ENCODE measurements at places on chromosomes 6 and 20.

- H3K4me1 ChIP-seq: no peaks in the 10 kb centered on the region
- no peaks in the 10 kb centered on the region for H3K27me3 ChIP-seq
- H3K27ac ChIP-seq: no peak within 1 kb of the TSS
- H3K4me3 ChIP-seq: no peak within 1 kb of the TSS
These were observed at the start of gene SGK2 for GRCh38 chr20:43558412-43559146. Gene SGK2 (plus strand): TSS chr20:43559027. CDS start chr20:43566496, 7,469 bp downstream.

GRCh38 chr6:154611241-154611640, 100.8 kb upstream of the CNKSR3 start:
- H3K36me3 ChIP-seq: no peaks in the 10 kb centered on the region
- DNase-seq: no peak
- H3K27me3 ChIP-seq: no peaks in the 10 kb centered on the region
- peaks cover 18% of the 10 kb centered on the region for H3K4me1 ChIP-seq
- H3K27ac ChIP-seq: no peak overlapping the region
- no peak overlapping the region for H3K4me3 ChIP-seq

GRCh38 chr6:136333824-136334464, 44.3 kb upstream of the BCLAF1 start:
- no peaks in the 10 kb centered on the region for H3K27me3 ChIP-seq
- H3K36me3 ChIP-seq: no peaks in the 10 kb centered on the region
- DNase-seq: no peak

GRCh38 chr6:6595952-6596351, 7.4 kb downstream of the LY86 start:
- DNase-seq: no peak
- H3K27me3 ChIP-seq: no peaks in the 10 kb centered on the region
- H3K27ac ChIP-seq: no peak overlapping the region
- H3K4me1 ChIP-seq: no peaks in the 10 kb centered on the region
- H3K36me3 ChIP-seq: no peaks in the 10 kb centered on the region

DNA sequence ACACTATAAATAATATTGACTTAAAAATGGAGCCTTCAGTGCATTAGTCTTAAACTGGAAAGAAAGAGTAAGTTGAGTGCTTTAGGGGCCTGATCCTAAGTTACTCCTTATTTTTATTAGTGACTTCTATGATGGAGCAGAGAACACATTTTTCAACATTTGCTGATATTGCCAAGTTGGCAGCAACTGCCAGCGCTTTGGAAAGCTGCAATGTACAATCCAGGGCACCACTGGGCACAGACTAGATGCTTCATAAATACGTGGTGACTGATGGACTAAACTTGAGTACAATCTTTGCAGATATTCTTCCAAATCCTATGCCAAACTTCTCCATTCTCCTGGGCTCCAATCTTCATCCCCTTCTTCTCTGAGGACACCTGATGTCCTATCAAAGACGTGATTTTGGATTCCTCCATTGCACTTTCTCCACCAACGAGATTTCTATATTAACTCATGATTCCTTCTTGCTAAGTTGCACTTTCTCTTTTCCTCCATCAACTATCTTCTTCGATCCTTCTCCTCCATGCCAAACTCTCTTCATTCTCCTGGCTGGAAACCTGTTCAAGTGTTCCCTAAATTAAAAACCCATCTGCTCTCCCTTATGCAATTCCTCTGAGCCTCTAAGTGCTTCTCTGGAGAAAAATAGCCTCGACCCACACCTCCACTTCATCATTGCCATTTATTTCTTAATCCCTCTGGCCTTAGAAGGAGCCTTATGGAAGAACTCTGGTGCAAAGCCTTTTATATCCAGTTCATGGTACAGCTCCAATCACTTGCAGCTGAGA, 28.5 kb upstream of the PAK5 start:
- no peak overlapping the region for H3K27ac ChIP-seq
- H3K4me3 ChIP-seq: no peak overlapping the region

- H3K27me3 ChIP-seq: no peaks in the 10 kb centered on the region
- no peak overlapping the region for H3K4me3 ChIP-seq
- no peaks in the 10 kb centered on the region for H3K36me3 ChIP-seq
- H3K4me1 ChIP-seq: no peaks in the 10 kb centered on the region
- H3K27ac ChIP-seq: no peak overlapping the region
These were observed 904.3 kb downstream of the PHF3 start for GRCh38 chr6:64539917-64540316.

- DNase-seq: no peak
- H3K27ac ChIP-seq: no peak overlapping the region
- H3K27me3 ChIP-seq: peaks cover 12% of the 10 kb centered on the region
- no peaks in the 10 kb centered on the region for H3K36me3 ChIP-seq
- no peaks in the 10 kb centered on the region for H3K4me1 ChIP-seq
These were observed 96.0 kb downstream of the PSMB1 start for GRCh38 chr6:170456886-170457698.

DNA sequence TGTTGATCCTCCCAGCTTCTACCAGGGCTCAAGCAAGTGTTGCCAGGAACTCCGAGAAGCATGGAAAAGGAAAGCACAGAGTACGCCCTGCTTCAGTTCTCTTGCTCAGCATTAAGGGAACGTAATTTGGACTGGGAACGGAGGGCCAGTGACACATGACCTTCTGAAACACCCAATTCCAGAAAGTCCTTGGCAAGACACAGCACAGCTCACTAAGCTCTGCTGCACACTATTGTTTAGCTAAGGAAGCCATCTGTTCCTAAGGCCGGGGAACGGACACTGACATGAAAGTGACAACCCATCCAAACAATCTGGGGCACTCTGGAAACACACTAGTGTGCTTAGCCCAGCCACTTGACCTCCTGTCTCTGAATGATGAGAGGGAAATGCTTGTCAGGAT, 56.9 kb upstream of the NXT1 start:
- no peaks in the 10 kb centered on the region for H3K4me1 ChIP-seq
- H3K36me3 ChIP-seq: no peaks in the 10 kb centered on the region
- peaks cover 2% of the 10 kb centered on the region for H3K27me3 ChIP-seq

- H3K27me3 ChIP-seq: no peaks in the 10 kb centered on the region
- no peaks in the 10 kb centered on the region for H3K4me1 ChIP-seq
- no peak for DNase-seq
These were observed 12.3 kb upstream of the MYB start for GRCh38 chr6:135168766-135169165.

DNA sequence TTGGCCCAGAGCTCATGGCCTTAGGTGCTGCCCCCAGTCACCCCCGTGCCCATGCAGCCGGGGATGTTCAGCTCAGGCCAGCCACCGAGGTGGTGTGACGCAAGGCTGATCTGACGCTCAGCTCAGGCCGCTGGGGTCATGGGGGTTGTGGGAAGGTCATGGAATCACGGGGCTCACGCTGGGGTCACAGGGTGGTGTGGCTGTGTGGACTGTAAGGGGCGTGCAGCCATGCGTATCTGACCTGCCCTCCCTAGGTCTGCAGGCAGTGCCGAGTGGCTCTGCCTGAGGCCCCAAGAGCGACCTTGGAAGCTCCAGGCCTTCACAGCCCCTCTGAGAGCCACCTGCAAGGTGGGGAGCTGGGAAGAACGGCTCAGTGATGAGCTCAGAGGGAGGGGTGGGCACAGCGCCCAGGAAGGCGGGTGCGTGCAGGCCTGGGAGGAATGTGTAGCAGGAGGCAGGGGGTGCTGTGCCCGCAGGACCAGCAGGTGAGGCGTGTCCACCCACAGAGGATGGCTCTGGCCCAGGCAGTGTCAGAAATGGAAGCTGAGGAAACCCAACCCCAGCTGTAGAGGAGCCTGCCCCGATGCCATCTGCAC, 27.8 kb downstream of the CHRNA4 start:
- no peaks in the 10 kb centered on the region for H3K36me3 ChIP-seq
- H3K27ac ChIP-seq: no peak overlapping the region
- no peaks in the 10 kb centered on the region for H3K4me1 ChIP-seq
- no peak overlapping the region for H3K4me3 ChIP-seq
- no peak for DNase-seq

- H3K36me3 ChIP-seq: no peaks in the 10 kb centered on the region
- no peak for DNase-seq
- H3K27me3 ChIP-seq: no peaks in the 10 kb centered on the region
- no peak overlapping the region for H3K27ac ChIP-seq
- H3K4me1 ChIP-seq: no peaks in the 10 kb centered on the region
- no peak overlapping the region for H3K4me3 ChIP-seq
These were observed 340.4 kb downstream of the CDH26 start for GRCh38 chr20:60298647-60299046.

GRCh38 chr6:107917451-107918375, 40.3 kb downstream of the SEC63 start:
- no peak for DNase-seq
- H3K4me3 ChIP-seq: no peak overlapping the region
- H3K27ac ChIP-seq: no peak overlapping the region

DNA sequence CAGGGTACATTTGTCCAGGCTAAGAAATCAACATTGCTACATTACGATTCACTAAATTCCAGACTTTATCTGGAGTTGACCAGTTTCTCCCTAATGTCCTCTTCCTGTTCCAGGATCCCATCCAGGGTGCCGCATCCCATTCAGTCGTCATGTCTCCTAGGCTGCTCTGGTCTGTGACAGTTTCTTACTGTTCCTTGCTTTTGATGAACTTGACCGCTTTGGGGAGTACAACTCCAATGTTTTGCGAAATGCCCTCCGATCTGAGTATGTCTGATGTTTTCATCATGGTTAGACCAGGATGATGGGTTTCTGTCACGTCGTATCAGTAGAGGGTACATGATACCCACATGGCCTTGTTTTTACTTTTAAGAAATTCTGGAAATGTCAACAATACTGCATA, 62.2 kb downstream of the CTCFL start:
- H3K27ac ChIP-seq: no peak overlapping the region
- H3K27me3 ChIP-seq: peaks cover 9% of the 10 kb centered on the region
- H3K36me3 ChIP-seq: no peaks in the 10 kb centered on the region
- H3K4me3 ChIP-seq: no peak overlapping the region
- no peak for DNase-seq

DNA sequence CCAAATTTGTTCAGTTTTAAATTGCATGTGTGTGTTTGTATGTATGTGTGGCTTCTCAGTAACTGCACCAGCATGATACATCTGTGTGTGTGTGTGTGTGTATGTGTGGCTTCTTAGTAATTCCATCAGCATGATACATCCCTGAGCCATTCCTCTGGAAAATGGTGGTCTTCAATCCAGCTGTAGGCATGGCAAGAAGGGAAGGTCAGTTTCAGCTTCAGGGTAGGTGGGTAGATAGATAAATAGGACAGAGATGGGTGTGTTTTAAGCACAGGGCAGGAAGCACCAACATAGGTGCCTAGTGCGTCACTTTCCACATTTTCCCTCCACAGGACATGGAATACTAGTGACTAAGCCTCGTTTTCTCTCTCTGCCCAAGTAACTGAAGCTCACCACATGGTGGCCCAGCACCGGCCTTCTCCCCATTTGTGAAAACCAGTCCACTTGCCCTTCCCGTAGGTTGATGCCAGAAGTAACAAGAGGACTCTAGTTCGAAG, 82.9 kb downstream of the RPP40 start:
- no peak overlapping the region for H3K4me3 ChIP-seq
- H3K27ac ChIP-seq: no peak overlapping the region
- no peaks in the 10 kb centered on the region for H3K36me3 ChIP-seq
- no peaks in the 10 kb centered on the region for H3K27me3 ChIP-seq
- no peak for DNase-seq

GRCh38 chr6:107021446-107022185, 6.4 kb upstream of the MTRES1 start:
- no peak for DNase-seq
- no peak overlapping the region for H3K27ac ChIP-seq
- H3K4me3 ChIP-seq: no peak overlapping the region
- no peaks in the 10 kb centered on the region for H3K36me3 ChIP-seq
- H3K4me1 ChIP-seq: no peaks in the 10 kb centered on the region
- H3K27me3 ChIP-seq: no peaks in the 10 kb centered on the region
